ENCODE measurements at places on chromosomes 13 and 19. TPM values are rescaled to one million over a fixed set of nuclear protein-coding genes. Genes with fewer than 3 reads are reported as not detected.

The PCDH9 gene
- 9.9 TPM for total RNA-seq

The B3GNT8 gene
- 8.3 TPM for total RNA-seq

The OR7C1 gene
- not detected for total RNA-seq

The TLE2 gene
- total RNA-seq: 58.6 TPM

The HIPK4 gene
- total RNA-seq: not detected

The FREM2 gene
- 0.03 TPM for total RNA-seq

The EFNB2 gene
- total RNA-seq: 9.6 TPM

The SCEL gene
- not detected for total RNA-seq

The S1PR5 gene
- total RNA-seq: 0.27 TPM

The OR1I1 gene
- total RNA-seq: not detected

The LRFN3 gene
- 8.4 TPM for total RNA-seq

The PRX gene
- total RNA-seq: 3.5 TPM

The NKG7 gene
- total RNA-seq: 3.5 TPM

The SLC5A5 gene
- not detected for total RNA-seq

The PRTN3 gene
- total RNA-seq: not detected

The TMEM255B gene
- total RNA-seq: 9.8 TPM

The CGB8 gene
- not detected for total RNA-seq

The GPR12 gene
- 0.19 TPM for total RNA-seq

The R3HDM4 gene
- total RNA-seq: 21.9 TPM

The FUT3 gene
- total RNA-seq: not detected

The SERPINE3 gene
- total RNA-seq: not detected

The RGL3 gene
- 10.5 TPM for total RNA-seq

The CYP4F8 gene
- not detected for total RNA-seq

The GRK1 gene
- total RNA-seq: 0.11 TPM

The MIDN gene
- total RNA-seq: 62.8 TPM

The SIGLEC7 gene
- 0.87 TPM for total RNA-seq

The MISP gene
- not detected for total RNA-seq

The GJB2 gene
- 0.46 TPM for total RNA-seq

The FCER2 gene
- total RNA-seq: 0.30 TPM

The FAM216B gene
- total RNA-seq: 3.1 TPM

Data from Right ventricle myocardium inferior (tissue), 1 donor.